ENCODE measurements at places on chromosomes 2 and 18.

DNA sequence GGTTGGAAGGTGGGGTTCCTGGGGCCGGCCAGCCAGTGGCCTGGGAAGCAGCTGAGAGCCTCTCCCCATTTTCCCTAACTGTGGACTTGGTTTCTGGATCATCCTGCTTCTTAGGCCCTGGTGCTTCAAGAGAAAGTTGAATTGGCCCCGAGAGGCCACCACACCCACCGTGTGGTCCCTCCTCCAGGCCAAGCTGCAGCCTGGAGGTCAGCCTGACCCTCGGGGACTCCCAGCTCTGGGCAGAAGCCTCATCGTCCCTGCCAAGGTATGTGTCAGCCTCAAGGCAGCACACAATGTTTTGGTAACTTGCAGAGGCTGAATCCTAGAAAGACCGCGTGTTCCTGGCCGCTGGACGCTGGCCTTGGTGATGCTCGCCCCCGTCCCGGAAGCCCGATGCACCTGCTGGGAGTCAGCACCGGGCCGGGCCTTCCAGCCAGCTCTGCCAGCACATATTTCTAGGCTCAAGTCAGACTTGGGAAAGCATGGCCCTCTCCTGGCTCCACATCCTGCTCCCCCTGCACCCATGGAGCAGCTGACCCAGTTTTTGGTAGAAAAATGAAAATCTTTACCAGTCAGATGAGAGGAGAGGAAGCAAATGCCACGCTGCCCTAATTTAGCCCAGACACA is 72.6 kb downstream of the ACTR2 start:
- DNase-seq: no peak

DNA sequence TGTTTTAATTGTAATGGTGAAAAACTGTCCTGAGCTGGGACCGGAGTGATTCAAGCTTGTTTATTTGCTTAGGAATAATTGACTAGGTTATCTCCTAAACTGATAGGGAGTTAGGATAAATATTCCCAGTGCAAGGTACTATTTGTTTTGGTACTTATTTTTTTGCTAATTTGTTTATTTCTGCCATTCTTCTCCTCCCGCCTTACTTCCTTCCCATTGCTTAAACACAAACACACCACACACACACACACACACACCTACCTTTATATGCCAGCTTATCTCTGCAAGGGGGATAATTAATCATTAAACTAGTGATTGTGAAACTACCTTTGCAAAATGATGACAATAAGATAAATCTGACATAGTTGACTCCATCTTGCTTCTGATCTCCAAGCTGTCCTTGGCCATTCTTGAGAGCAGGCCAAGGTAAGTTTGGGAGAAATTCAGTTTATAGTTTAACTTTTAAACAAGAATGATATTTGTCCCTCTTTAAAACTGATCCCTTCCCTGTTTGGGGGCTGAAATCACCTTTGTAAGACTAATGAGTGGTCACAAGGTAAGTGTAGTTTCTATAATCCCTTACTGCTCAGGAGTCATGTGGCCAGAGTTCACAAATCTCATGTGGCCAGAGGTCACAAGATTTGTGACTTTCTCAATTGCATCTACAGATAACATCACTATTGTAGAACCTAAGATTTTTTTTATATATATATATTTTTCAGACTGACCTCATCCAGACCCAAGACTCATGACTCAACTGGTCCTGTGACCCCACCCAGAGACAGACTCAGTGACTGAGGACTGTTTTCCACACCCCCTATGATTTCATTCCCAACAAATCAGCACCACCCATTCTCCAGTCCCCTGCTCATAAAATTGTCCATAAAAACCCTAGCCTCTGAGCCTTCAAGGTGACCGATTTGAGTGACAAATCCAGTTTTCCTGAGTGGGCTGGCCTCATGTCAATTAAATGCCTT is 83.1 kb upstream of the LRRTM4 start:
- no peak for DNase-seq

DNA sequence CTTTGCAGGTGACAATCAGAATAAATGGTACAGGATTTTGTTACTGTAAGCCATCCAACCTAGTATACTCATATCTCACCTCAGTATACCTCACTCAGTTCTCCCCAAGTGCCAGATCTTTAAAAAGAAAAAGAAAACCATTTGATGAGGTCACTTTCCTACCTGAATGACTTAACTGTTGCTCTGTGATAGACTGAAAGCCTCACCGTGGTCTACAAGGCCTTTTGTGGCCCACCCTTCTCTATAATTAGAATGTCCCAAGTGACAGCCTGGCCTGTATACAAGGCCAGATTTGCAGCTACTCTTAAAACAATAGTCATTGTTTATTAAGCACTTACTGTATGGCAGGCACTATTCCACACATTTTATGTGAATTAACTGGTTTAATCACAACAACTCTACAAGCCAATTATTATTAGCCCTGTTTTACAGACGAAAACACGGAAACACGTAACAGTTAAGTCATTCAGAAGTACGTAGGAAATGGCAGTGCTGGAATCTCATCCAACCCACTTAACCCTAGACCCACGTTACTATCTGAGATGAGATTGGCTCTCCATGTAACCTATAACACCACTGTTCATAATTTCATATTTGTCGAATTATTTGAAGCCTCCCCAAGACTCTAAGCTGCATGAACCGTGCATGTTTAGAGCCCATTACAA is 28.3 kb downstream of the PKP4 start:
- DNase-seq: no peak

DNA sequence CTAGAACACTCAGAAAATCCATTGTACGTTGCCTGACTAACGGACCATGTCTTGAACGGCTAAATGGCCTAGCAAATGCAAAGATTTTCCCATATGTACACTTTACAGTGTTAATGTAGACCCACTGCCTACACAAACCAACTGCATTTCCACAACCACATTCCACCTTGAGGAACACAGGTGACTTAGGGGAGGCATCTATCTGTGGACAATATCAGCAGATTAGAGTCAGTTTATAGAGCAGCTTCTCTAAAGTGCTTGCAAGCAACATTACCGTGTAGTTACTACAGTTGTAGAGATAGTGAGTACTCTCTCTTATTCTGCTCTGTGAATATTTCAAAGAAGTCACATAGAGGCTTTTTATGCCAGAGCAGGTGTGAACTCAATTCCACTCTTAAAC is 139.6 kb downstream of the TCF4 start:
- DNase-seq: no peak

DNA sequence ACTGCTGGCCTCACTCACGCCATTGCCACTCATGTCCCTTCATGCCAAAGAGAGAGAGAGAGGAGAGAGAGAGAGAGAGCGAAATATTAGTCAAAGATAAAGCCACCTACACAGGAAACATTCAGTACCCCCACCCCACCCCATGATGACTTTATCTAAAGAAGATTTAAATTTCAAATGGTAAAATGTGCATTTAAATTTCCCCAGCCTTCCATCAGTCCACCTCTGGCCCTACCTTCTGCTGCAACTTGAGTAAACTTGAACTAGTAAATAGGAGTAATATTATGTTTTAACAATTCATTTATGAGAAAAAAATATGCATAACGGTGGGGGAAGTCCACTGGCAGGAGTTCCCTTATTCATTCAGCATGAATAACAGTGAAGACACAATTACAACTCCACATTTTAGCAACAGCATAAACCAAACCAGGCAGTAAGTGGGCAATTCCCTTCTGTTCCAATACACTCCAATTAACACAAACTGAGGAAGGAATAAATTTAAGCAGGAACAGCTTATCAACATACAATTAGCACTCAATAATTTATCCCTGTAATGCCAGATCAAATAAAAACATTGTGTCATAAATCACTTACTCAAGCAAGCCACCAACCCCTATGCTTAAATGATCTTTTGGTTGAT is 264.2 kb downstream of the LNPK start:
- no peak for DNase-seq

DNA sequence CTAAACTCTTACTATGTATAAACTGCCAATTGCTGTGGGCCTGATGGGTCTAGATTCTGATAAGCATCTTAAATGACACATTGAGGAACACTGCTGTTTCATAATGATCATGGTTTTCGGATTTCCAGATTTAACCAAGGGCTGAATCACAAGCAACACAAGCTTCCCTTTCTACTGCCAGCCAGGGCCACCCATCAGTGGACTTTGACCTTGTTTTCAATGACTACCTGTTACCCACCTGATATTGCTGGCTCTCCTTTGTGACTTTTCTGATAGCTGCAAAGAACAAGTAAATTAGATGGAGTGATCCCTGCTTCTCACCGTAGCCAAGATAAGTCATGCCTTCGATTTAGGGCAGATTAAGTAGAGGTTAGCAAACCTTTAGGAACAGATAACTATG is 259.0 kb downstream of the PAX3 start:
- DNase-seq: no peak

- peak; percentile 67 for DNase-seq
Measured at GRCh38 chr2:98385050-98385699, 38.9 kb downstream of the CNGA3 start.

- DNase-seq: no peak
Measured at GRCh38 chr18:11821208-11821607, 30.0 kb upstream of the CHMP1B start.

- no peak for DNase-seq
Measured at GRCh38 chr2:200494048-200494447, 15.8 kb downstream of the KCTD18 start.

Measured in Panc1 (cell line).